ENCODE measurements at places on chromosomes 3 and 15.

DNA sequence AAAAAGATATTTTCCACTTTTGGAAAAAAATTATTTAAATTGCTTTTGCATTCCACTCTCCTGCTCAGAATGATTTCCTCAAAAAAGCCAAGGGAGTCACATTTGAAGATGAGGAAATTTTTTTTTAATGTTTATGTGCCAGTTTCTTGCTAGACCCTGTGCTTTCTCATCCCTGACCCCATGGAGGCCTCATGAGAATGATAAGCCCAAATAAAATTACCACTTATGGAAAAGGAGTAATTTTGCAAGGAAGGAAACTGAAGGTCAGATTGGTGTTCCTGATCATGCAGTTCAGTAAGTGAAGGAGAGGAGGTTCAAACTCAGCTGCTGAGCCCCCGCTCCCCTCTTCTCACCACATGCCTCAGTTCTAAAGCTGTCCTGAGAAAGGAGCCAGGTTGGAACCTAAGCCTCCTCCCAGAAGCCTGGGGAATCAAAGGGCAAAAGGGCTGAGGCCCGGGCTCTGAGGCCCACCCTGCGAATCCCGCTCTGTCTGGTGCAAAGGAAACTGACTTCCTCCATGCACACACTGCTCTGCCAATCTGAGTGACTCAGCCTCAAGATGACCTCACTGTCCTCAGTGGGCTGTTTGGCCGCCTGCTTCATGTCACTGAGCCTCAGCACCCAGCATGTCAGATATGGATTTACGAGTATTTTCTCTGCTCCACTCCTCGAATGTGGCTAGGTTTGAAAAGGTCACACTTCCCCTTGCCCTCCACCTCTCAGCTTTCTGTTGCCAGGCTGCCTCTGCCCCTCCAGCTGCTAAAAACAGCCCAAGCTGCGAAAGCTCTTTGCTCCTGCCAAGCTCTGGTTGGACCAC, 56.9 kb upstream of the FLNB start:
- DNase-seq = peak; percentile 73

- DNase-seq = no peak
Measured at GRCh38 chr3:49032646-49033304, 3.6 kb upstream of the IMPDH2 start.

DNA sequence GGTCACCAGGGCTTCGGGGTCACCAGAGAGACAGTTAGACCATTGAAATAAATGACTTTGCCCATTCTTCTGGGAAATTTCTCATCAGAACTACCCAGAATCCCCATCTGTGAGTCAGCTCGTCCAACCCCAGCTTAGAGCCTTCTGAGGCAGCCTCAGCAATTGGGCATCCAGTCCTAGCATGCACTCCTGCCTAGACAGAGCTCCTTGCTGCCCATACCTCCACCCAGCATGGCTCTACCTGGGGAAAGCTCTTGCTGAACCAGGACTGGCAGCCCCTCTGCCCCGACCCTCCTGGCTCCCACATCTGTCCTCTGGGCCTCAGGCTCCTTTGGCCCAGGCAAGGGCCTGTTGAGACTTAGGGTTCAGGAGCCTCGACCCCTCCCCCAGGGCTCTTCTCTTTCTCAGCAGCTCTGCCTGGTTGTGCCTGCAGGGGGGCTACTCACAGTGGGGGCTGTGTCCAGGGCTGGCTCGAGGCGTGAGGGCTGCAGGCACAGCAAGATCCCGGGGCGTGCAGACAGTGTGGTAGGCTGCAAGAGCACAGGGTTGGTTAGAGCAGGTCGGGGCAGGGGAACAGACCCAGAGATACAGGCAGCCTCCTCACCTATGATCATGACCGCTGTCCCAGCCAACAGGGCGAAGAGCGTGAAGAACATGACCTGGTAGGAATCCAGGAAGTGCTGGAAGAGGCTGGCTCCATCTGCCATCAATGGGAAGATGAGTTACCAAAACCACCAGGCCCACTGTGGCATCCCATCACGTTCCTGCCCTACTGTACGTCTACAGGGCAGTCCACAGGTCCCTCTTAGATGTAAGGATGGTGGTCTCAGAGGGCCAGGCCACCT, 101.3 kb downstream of the NUP210 start:
- no peak for DNase-seq

DNA sequence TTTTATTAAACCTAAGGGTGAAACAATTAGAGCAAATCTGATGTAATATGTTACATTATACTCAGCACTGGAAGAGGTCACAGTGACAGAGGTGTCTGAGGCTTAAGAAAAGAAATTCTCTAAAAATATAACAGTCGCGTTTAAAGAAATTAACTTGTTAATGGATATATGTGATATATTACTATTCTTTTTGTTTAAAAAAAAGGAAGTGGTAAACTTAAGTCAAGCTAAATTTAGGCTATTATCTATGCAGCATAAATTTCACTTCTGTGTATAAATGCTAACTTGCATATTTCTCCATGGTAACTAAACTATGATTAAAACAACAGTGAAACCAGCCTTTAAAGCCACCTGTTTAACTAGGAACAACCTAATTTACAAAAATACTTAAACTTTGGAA, 191.3 kb downstream of the FOXP1 start:
- peak; percentile 32 for DNase-seq

DNA sequence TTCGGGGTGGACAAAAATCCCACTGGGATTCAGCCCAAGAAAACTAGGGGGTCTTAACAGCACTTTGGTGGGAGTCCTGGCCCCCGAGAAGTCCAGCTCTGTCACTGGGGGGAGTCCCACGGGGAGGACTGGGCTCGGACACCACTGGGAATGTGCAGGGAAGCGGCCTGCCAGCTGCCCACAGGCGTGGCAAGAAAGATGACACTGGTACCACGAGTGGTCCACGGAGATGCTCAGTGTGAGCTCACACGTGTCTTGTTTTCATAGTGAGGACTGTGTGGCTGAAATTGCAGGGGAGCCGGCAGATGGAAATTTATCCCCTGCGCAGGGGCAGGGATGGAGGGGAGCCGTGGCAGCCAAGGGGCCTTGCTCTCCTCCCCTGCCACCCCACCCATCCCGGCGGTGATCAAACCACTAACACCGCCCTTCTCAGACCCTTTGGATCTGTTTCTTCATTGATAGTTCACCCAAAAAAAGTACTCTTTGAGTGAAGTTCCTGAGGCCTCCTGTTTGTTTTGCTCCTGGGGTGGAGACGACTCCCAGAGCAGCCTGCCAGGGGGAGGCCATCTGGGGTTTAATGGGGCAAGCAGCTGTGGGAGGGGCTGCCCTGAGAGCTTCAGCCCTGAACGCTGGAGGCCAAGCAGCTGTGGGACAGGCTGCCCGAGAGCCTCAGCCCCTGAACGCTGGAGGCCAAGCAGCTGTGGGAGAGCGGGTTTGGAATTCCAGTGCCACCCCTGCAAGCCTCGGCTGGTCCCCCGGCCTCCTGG, 130.9 kb downstream of the LRRK1 start:
- no peak for DNase-seq

GRCh38 chr3:153714588-153715290, 406.5 kb upstream of the ARHGEF26 start:
- DNase-seq = no peak

DNA sequence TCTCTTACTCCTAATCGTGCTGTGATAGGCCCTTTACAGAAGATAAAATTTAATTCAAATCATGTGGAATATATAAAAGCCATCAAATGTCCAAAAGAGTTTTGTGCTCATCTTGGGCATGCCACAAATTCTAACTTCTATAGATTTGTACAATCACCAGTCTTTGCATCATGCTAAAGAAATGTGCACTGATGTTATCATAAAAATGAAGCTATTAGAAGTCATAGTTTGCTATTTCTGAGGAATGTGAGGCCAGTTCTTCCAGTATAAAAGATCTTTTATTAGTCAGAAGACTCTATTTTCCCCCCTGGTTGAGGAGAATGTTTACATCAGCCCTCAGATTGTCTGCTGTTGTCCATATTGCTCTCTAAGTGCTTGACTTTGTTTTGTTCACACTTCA, 2.1 kb upstream of the ANXA2 start:
- DNase-seq = no peak
